CD4-positive, alpha-beta T cell treated with Interleukin-6 for 4 hours (primary cell): ENCODE measurements at places on chromosomes 3 and 15.

GRCh38 chr3:22372292-22373062 is 621.5 kb upstream of the ZNF385D start:
- DNase-seq = no peak

DNA sequence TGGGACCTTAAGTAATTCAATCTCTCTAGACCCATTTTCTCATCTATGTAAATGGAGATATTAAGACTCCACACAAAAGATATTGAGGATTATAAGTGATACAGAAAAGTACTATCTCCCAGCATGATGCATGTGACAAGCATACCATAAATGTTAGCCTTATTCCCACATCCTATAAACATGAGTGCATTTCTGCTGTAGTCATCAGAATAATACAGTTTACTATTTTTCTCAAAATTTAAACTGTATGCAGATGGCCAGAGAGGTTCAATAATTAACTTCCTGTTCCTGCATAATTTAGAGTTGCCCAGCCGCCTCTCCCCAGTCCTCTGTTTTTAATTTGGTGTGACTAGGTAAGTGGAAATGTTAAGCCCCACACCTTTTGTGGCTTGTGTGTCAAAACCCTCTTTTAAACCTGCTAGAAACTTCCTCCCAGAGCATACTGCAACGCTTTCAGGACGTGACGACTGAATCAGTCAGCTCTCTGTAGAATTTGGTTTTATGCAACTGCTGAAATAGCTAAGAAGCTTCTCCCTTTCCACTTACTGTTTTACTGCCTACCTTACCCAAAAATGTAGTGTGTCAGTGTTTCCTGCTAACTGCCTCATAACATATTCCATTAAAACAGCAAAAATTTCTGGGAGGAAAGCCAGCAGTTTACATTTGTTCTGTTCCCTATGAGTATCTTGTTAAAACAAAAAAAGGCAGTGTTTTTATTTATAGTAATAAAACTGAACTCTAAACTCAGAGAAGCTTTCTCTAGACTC is 1037.9 kb downstream of the EPHA3 start:
- DNase-seq = no peak

- no peak for DNase-seq
These were observed 92.5 kb downstream of the BDH1 start for GRCh38 chr3:197463279-197463678.

DNA sequence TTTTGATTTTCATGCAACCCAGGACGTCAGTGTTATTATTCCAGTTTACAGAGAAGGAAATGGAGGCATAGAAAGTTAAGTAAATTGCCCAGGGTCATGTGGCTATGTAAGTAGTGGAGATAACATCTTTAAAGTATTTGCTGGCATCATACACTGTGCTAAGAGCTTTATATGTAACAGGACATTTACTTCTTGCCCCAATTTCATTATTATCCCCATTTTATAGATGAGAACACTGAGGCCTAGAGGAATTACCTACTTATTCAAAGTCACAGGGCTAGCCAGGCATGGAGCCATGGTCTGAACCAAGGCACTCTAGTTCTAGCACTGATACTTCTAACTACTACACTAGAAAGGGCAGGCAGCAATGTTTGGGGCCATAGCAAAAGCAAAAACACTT is 107.3 kb upstream of the ANKRD28 start:
- no peak for DNase-seq

DNA sequence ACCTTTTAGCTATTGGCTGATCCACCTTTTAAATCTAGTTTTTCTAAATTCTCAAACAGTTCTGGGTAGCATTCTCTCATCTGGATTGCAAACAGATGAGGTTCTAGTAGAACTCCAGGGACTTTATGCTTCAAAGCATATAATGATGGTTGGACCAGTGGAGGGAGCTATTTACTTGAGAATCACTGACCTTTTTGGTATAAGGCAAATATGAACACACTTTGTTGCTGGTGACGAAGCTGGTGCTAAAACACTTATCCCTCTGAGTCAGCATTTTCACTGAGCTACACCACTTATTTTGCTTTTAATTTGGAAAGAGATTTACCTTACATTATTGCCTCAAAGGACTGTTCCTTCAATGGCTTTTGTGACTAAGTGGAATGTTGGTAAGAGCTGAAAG is 58.6 kb upstream of the SLITRK3 start:
- no peak for DNase-seq

- no peak for DNase-seq
These were observed 90.1 kb downstream of the SATB1 start for GRCh38 chr3:18334837-18335601.

DNA sequence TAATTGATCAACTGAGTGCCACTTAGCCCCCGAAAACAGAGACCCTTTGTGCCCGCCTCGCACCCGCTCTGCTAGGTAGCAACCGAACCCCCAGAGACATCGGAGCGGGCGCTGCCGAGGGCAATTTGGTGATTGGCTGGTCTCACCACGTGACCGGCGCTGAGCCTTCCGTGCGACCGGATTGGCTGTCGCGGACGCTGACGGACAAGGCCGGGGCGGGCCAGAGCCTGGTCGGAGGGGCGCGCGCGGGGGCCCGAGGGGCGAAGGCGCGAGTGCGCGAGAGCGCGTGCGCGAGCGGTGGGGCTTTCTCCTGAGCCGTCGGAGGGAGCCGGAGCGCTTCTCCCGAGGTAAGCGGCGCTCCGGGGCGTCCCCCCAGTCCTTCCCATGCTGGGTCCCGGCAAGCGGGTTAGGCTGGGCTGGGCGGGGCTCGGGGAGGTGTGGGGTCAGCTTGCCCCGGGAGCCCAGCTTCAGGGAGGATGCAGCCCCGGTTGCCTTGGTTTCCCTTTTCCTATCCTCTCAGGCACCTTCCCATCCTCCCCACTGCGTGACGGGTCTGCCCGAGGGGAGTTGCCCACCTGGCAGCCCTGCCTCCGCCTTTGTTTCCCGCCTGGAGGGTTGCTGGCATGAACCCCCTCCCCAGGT is at the start of gene TMEM108:
Gene TMEM108, plus strand, starts transcription at position 303 of the 642 bp plus-strand sequence.
- DNase-seq = no peak

DNA sequence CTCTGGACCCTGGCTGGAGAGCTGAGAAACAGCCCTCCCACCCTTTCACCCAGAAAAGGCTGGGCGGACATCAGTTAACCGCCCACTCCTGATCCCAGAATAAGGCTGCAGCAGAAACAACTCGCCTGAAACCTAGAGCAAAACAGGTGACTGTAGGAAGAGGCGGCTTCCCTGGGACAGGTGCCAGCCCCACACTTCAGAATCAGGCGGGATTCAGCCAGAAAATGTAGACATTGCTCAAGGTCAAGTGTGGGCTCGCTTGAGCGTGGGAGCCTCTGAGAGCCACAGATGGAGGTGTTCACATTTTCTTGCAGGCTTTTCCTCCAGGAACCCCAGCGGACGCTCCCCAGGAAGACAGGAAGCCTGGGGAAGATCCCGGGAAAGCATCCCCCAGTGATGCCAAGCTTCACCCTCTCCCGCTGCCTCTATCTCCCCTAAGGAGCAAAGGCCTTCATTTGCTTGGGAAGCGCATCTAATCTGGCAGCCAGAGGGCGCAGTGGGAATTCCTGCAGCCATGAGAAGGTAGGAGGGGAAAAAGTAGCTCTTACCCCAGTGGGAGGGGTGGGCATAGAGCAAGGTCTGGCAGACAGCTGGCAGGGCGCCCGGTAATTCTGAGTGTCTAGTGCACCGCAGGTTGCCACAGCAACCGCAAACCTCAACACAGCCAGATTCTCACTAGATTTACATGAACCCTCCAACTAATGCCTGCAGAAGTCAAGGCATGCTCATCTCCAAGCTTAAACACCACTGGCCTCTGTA is 77.7 kb downstream of the OCA2 start:
- DNase-seq = no peak

DNA sequence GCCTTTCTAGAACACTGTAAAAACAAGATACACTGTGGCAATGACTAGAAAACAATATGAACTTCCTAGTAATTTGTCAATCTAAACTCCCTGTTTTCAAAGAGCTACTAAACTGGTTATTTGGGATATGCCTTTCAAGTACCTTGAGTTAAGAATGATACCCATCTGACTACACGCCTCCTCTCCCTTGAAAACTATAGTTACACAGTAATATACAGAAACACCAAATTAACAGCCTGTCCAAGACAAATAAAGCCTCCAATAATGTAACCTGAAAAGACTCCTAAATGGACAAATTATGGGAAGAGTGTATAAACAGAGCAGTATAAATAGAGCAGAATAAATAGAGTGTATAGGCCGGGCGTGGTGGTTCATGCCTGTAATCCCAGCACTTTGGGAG is 70.1 kb downstream of the SMARCC1 start:
- no peak for DNase-seq

DNA sequence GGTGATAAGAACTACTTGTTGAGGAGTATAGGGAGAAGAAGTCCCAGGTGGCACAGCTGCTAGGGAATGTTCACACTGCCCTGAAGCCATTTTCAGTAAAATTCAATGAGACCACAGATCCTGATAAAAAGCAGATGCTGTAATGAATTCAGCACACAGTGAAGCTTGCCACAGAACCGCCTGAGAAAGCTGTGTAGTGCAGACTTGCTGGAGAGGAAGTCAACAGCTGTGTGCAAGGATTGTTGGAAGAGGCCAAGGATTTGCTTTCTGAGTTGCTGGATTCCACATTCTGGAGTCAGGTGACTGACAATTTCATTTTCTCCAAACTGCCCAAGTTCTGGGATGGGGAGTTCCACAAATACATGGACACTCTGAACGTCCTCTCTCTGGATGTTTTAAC is 70.9 kb downstream of the ANP32A start:
- DNase-seq = no peak

DNA sequence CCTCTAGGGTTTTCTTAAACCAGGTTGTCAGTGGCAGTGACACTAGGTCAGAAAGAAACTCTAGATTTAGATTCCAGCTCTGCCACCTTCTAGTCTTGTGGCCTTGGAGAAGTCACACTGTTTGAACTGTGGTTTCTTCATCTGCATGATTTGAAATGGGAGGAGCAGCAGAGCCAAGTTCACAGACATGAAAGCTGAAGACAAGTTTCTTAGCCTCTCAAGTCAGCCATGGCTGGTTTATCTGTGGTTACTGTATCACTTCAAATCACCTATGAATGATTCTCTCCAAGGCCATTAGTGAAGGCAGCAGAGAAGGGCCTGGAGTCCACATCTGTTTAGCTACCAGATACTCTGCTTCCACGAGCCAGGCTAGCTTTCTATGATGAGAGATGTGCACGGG is 15.6 kb downstream of the CLEC3B start:
- DNase-seq = no peak

DNA sequence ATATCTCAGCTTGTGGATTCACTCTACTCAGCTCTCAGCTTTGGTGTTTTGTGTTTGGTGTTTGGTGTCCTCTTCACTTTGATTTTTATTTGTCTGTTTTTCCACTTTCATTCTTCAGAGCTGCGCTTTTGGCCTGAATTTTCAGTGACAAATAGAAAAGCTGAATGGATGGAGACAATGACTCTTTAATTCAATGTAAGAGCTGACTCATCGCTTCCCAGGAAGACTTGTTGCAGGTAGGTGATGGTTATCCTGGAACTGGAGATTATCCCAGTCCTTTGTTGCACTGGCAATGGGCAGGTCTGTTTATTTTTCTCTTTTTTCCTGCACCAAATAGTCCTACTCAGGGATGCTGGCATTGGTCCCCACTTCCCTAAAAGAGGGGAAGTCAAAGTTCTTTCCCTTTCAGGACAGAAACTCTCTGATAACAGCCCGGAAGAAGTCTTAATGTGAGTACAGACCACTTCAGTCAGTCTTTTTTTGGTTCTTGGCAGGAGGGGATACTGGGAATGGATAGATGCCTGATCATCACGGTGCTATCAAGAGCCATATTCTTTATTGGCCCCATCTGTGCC is 12.4 kb upstream of the AEN start:
- no peak for DNase-seq

GRCh38 chr3:64766440-64766839 is 78.6 kb upstream of the ADAMTS9 start:
- DNase-seq = no peak

DNA sequence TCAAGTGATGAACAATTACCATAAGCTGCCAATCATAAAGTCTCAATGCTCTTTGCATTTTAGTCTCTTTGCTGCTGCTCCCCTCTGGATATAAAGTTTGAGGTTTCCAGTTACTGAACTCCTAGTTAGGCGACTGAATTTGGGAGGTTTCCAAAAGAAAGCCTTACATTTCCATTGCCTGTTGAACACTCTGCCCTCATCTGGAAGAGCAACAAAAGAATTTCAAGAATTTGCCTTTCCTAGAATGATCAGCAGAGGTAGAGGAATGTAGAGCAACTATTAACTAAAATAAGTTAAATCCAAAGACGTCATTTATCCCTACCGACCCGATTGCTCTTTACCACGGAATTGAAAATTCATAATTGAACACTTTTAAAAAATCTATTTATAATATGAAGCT is 53.4 kb upstream of the PRICKLE2 start:
- DNase-seq = no peak

- DNase-seq = no peak
These were observed 35.6 kb upstream of the PYDC2 start for GRCh38 chr3:191425322-191425734.

- DNase-seq = no peak
These were observed 117.9 kb downstream of the TLE3 start for GRCh38 chr15:69979783-69980182.

DNA sequence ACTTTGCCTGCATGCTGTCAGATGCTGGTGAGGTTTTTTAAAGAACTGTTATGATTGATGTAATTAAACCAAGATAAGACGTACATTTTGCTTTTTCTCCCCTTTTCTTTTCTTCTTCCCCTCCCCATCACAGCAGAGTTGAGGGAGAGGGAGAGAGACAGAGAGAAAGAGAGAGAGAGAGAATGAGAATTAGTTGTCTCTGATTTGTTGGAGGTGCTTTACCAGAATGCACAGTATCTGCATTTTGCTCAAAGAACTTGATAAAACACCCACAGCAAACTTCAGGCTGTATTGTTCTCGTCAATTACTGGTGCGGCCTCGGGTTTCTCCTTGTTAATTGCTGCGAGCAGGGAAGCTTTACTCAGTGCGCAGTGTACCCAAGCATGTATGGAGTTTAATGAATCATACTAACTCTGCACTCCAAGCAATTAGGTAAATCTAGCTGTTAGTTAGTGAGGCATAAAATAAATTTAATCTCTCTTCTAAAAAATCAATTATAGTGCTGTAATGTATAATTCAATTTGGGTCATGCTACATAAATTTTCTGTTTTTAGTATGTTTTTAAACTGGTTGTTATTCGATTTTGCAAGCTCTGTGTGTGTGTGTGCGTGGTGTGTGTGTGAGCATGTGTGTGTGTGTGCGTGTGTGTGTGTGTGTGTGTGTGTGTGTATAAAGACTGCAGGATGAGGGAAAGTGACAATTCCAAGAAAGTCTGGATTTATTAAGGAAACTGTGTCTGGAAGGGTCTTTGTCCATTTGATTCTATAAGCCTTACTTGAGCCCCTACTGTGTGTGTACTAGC is 273.4 kb downstream of the TLE3 start:
- DNase-seq = no peak
